ENCODE measurements at places on chromosomes 11 and 22.

DNA sequence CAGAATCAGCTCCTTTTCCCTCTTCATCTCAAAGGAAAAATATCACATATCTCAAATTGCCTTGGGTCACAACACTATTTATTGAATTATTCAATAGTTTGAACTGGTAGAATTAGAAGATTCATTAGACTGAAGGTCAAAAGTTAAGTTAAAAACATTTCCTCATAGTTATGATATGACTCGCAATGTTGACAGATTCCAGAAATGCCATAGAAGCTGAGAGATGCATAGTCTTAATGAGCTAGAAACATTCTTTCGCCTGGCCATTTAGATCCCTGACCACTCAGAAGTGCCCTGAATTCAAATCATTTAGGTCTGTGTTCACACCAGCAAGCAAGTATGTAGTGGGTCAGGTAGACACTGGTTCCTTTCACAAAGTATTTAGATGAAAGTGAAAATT is 44.4 kb downstream of the FAT3 start:
- DNase-seq, result no peak

- no peak for DNase-seq
Observed at GRCh38 chr11:115737875-115738274, 233.7 kb upstream of the CADM1 start.

- no peak for DNase-seq
Observed at GRCh38 chr22:48663297-48663696, 1164.4 kb downstream of the BRD1 start.

GRCh38 chr11:88508418-88508758 is 170.9 kb upstream of the CTSC start:
- DNase-seq, result no peak

DNA sequence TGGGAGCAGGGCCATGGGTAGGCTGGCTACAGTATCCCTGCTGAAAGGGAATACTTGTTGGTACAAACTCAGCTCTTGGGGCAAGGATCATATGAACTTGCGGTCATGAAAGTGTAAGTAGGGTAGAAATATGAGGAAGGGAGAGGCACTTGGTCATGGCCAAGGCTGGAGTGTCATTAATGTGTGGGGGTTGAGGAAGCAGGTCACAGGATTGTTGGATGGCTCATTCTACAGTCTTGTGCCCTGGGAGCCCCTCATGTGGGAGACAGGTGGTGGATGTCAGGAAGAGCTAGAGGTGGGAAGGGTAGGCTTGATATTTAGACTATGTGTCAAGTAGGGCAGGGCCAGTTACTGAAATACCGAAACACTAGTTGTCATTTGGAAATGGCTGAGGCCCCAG is 95.5 kb downstream of the RRM1 start:
- no peak for DNase-seq

- DNase-seq, result no peak
Observed at GRCh38 chr11:44229624-44230023, 80.3 kb downstream of the ALX4 start.

GRCh38 chr11:5713695-5714094 is 22.6 kb upstream of the OR56B1 start:
- no peak for DNase-seq

DNA sequence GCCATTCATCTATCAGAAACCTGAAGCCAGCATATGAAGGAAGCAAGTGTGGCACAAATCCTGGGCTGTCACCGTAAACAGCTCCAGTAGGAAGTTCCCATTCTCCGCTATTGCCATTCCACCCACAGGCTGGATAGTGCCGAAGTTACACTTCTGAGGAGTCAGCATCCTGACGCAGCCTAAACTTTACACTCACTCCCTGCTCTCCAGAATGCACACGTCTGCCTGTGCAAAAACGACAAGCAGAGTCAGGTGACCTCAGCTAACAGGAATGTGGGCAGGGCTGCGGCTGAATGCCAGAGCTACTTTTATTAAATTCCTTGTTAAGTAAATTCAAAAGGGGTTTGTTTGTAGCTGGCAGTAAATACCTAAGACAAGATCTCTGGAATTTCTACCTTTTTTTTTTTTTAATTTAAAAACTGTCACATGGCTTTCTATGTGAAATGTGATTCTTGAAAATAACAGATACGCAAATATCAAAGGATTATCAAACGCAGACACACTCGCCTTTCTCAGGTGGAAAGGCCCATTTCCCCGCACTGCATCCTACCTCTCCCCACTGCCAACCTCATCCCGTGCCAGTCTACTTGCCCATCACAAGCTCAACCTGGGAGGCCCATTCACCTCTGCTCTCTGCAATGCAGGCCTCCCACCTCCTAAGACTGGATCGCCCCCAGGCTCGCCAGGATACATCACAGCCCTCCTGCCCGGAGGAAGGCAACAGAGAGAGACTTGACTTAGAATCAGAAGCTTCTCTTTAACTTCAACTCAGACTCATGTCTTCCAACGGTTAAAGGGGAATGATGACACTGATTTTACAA is 33.5 kb downstream of the NFRKB start:
- peak; percentile 74 for DNase-seq

GRCh38 chr22:21982338-21982965 is at the start of gene TOP3B:
Gene TOP3B, minus strand, starts transcription at chr22:21982787. Its CDS starts 7,078 bp downstream, at chr22:21975709.
- DNase-seq, result peak; percentile 65

- no peak for DNase-seq
Observed at GRCh38 chr11:76197332-76197731, 9.0 kb downstream of the WNT11 start.

GRCh38 chr22:26548984-26549383 is 36.7 kb upstream of the TFIP11 start:
- DNase-seq, result no peak

Measured in T1000 (cell line).